ENCODE measurements at places on chromosomes 16 and 17.

DNA sequence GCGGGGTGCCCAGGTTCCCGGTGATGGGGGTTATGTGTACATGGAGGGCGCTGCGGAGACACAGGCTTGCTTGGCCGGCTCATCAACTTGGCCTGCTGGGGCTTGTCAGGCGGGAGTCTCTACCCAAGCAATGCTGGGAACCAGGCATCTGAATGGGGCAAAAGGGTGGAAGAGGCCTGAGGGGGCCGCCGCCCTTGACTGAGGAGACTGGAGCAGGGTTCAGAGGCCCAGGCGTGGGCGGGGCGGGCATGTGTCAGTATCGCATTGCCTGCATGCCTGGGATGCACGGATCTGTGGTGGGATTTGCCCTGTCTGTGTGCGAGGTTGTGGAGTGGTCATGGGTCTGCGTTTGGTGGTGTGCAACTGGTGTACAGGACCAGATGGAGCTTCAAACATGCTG, 21.1 kb downstream of the ARHGAP23 start:
- DNase-seq = no peak

DNA sequence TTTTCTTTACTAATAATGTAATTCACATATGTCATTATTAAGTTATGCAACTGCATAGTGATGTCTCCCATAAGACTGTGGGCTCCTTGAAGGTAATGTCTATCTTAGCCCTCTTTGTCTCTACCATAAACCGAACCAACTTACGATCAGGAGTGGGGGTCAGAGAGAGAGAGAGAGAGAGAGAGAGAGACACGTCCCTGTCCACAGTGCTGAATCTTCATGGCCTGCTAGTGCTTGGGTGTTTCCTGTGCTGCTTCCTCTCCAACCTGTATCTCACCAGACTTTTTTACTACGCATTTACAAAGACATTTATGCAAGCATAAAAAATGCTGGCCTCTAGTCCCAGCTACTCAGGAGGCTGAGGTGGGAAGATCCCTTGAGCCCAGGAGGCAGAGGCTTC, 52.2 kb upstream of the HAPSTR1 start:
- no peak for DNase-seq

GRCh38 chr17:29753845-29754439, 131.2 kb upstream of the CORO6 start:
- peak; percentile 36 for DNase-seq

DNA sequence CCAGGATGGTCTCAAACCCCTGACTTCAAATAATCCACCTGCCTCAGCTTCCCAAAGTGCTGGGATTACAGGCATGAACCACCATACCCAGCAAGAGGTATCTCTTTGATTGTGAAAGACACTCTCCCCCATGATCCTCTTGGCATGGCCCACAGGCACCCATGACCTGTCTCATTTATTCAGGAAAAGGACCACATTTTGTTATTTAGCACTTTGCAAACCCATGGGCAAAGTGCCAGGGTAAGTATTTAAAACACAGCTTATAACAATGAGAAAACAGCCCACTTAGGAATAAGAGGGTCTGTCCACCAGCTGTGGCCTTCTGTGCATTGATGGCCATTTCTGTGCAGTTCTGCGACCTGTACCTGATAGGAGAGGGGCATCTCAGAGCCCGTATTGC, 12.8 kb upstream of the AKTIP start:
- DNase-seq = no peak

DNA sequence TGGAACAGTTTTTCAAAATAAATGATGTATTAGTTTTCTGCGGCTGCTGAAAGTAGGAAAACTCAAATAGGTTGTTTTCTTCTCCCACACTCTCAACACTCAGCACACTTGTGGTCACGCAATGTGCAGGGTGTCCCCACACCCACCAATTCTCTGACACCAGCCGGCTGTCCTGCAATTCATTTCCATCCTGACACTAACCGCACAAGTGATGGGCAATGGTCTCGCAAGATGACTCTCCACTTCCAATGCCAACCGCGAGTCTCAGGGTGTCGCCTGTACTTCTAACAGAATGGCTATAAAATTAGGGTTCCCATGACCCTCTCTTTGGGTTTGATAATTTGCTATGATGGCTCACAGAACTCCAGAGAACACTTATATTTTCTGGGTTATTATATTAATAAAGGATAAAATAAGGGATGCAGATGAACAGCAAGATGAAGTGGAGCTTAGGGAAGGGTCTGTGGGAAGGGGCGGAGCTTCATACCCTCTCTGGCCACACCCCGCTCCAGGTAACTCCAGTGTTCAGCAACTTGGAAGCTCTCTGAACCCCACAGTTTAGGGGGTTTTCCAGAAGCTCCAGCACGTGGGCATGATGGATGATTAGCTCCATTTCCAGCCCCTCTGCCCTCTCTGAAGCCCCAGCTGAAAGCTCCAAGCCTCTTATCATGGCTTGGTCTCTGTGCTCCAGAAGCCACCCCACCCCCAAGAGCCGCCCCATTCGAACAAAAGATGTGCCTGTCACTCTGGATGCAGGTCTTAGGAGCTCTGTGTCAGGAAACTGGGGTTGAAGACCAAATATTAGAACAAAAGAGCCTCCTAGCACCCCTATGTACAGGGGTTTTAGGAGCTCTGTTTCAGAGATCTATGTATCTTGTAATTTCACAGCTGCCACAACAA, 19.8 kb downstream of the TAF1C start:
- no peak for DNase-seq

GRCh38 chr16:52556083-52556482, 9.1 kb upstream of the TOX3 start:
- DNase-seq = no peak

- DNase-seq = peak; percentile 14
These were observed 63.6 kb upstream of the NFAT5 start for GRCh38 chr16:69501956-69502745.

DNA sequence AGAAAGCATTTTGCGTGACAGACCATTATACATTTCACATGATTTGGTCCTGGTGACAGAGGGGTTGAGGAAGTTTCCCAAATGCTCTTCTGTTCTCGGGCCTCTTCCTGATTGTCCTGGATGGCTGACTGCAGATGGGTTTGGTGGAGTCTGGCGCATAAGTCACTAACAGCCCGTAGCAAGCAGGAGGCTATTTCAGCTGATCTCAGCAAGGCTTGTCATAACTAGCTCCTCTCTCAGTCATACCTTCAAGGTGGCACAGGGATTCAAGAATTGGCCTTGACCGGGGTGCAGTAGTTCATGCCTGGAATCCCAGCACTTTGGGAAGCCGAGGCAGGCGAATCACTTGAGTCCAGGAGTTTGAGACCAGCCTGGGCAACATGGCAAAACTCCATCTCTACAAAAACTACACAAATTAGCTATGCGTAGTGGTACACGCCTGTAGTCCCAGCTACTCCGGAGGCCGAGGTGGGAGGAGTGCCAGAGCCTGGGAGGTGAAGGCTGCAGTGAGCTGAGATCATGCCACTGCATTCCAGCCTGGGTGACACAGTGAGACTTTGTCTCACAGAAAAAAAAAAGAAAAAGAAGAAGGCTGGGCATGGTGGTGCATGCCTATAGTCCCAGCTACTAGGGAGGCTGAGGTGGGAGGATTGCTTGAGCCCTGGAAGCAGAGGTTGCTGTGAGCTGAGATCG, 68.9 kb upstream of the HAS3 start:
- no peak for DNase-seq

DNA sequence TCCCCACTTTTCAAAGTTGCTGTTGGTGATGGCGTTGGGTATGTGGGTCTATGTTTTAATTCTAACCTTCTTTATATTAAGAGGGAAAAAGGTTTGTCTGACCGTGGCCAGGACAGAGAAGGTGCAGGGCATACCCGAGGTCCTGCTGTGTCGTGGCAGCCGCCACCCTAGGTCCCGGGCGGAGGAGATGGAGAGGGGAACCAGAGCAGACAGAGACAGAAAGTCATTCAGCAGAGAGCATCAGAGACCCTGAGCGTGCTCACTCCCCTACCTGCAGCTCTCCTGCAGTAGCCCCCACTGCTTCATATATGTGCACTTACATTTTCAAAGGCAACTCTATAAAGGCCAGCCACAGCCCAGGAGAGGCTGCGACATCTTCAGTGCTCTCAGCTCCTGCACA, 327.2 kb upstream of the TNRC6C start:
- DNase-seq = no peak

GRCh38 chr16:51497541-51498211, 346.6 kb upstream of the SALL1 start:
- DNase-seq = no peak

DNA sequence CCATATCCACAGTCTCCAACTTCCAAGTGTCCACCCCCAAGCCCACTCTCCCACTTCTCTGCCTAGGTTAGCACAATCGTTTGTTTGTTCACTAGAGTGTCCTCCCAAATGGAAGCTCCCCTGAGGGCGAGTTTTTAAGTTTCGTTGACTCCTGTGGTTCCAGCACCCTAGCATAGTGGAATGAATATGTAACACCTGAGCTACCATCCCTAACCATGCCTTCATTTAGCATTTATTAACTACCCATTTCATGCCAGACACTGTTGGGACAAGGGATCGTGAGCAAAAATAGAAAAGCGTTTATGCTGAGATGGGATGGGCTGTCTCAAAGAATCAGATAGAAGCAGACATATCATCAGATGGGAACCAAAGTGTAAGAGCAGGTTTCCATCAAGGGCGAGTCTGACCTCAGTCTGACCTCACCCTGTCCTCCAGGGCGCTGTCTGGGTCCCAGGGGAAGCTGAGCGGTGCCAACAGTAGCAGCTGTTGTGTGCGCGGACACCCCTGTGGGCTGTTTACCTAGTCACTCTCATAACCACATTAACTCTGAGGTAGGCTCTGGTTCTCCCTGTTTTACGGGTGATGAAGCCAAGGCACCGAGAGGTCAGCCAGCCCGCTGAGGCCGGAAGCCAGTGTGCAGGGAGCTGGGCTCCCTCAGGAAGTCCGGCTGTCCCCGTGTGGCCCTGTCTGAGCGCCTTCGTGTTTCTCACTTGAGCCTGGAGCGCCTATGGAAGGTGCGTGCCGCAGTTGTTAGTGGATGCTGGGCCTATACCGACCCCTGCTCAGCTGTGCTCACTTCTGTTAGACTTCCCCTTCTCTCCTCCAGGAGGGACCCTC, 6.2 kb downstream of the CNP start:
- peak; percentile 43 for DNase-seq

- no peak for DNase-seq
These were observed 57.2 kb upstream of the NLK start for GRCh38 chr17:27985306-27985705.

DNA sequence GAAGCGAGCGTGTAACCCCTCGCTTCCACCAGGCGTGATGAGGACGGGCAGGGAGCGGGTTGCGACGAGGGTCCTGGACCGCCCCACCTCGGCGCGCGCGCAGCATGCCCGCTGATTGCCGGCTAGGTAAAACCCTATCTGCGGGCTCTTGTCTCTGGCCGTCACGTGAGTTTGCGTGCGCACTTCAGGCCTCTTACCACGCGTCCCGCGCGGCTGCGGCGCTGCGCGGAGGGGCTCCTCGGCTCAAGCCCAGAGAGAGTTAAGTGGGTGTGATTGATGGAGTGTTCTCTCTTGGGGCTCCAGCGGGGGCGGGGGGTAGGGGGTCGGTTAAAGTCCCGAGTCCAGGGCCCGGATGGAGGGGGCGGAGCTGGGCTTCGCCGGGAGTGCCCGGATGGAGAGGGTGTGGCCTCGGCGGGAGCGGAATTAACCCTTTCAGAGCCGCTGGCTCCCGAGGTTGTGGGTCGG, 7.9 kb downstream of the KDM6B start:
- DNase-seq = peak; percentile 94

GRCh38 chr16:19857593-19858339, 26.9 kb downstream of the GPRC5B start:
- no peak for DNase-seq

DNA sequence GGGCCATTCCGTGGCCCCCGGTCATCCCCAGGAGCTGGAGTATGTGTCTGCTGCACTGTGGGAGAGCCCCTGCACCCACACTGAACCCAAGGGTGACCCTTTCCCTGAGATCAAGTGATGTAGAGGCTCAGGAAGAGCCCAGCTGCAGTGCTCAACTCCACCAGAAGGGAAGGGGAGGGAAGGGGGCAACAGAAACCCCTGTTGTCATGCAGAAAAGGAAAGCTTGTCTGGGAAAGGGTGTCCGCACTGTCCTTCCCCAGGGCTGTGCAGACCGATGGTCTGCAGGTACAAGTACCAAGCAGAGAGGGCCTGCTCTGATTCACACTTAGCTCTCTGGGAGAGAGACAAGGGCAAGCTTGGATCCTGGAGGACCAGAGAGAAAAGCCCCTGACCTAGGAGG, 45.7 kb upstream of the TOB1 start:
- DNase-seq = no peak

DNA sequence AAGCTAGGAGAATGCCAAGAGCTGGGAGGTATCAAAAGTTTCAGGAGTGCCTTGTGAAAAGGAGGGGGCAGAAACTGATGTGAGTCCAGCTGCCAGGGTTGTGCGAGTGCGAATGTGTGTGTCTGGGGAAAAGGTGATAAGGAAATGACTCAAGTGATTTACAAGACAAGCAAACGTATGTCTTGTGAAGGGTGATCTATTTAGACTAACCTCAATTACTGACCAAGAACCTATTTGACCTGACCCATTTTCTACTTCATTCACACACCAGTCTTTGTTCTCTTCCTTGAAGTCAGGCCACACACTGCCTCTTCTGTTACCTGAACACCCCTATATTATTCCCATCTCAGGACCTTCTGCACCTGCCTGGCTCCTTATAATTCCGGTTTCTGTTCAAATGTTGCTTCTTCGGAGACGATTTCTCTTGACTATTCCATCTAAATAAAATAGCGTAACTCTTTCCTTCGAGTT, 1.0 kb downstream of the GDE1 start:
- DNase-seq = no peak

DNA sequence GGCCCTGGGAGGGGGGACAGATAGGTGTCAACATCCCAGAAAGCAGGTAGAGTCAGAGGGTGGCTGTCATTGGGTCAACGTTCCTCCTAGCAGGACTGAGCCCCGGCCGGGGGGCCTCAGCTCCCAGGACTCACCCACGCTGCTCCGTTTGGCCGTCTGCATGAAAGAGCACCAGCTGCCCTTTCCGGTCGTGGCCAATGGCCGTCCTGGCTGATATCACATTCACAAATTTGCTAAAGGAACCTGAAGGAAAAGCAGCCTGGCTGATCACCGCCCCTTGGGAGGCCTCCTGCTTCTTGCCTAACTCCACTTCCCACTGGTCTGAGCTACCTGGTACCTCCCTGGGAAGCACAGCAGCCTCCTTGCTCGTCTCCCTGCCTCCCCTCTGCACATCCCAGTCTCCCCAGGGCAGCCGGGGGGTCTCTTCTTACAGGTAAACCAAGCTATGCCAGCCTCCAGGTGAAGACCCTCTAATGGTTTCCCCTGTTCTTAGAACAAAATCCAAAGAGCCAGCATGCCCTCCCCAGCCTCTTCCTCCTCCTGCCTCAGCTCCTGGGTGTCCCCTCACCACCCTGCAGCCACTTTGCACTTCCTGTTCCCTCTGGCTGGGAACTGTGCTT, 3.4 kb downstream of the NAGPA start:
- DNase-seq = no peak

GRCh38 chr17:64470625-64471024, 21.7 kb downstream of the MILR1 start:
- DNase-seq = no peak

GRCh38 chr16:2001456-2002355, 7.9 kb downstream of the ZNF598 start:
- DNase-seq = no peak

- DNase-seq = no peak
These were observed 6.2 kb upstream of the ZFHX3 start for GRCh38 chr16:73054125-73054484.

GRCh38 chr17:79965806-79966205, 69.9 kb downstream of the TBC1D16 start:
- DNase-seq = no peak

- DNase-seq = no peak
These were observed 273.5 kb upstream of the IRX5 start for GRCh38 chr16:54657058-54657708.

GRCh38 chr17:80477647-80478478, 1.5 kb upstream of the NPTX1 start:
- no peak for DNase-seq
